ENCODE measurements at places on chromosomes 3 and 15. TPM values are rescaled to one million over a fixed set of nuclear protein-coding genes. Genes with fewer than 3 reads are reported as not detected.

The COL7A1 gene
- polyA plus RNA-seq, result 3.0 TPM

The SERINC4 gene
- polyA plus RNA-seq, result not detected

DNA sequence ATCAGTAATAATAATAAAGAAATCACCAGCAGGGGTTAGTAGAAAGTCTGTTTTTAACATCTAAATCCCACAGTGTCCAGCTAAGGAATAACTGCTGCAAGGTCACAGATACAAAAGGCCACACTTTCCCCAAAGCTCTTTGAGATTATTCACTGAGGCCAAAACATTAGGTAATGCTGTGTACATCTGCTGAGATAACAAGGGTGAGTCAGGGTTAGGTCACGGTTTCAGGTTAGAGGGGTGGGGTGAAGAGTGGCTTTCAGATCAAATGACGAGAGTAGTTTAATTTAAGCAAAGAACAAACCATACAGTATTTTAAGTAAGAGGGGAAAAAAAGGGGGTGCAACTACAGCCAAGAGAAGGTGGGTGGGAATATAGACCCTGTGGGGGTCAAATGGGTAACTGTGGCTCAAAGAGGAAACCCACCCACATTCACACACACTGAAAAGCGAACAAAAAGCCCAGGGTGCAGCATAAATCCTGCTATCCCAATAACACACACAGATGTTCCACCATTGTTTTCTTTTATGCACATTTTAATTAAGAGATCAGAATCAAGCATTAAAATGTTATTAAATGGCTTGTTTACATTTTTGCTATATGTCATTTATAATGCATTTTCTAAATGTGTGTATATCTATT lies 412.9 kb downstream of the TIGIT start:
- no peaks in the 10 kb centered on the region for H3K27me3 ChIP-seq
- H3K4me3 ChIP-seq, result no peak overlapping the region

DNA sequence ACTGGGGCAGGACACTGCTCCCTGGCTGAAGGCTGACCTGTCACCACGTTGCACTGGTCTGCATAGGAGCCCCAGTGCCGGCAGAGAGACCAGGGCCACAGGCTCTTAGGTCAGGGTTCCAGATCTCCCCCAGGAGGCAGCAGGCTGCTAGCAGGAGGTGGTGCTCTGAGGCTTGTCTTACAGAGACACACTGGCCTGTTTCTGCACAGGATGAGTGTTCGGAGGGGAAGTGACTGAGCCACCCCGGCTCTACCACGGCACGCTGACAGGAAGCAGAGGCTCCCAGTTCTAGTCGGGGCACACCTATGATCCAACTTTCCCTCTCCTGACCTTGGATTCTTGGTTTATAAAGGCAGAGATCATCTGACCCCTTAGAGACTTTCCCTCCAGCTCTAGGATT lies 8.6 kb downstream of the FBXL22 start:
- H3K27ac ChIP-seq, result no peak overlapping the region
- H3K4me3 ChIP-seq, result no peak overlapping the region
- peaks cover 31% of the 10 kb centered on the region for H3K27me3 ChIP-seq
- H3K4me1 ChIP-seq, result peaks cover 6% of the 10 kb centered on the region
- DNase-seq, result no peak

- DNase-seq, result no peak
- H3K36me3 ChIP-seq, result no peaks in the 10 kb centered on the region
- H3K4me1 ChIP-seq, result peaks cover 6% of the 10 kb centered on the region
- peak overlapping the region; percentile 64 for H3K4me3 ChIP-seq
- H3K27me3 ChIP-seq, result peaks cover 39% of the 10 kb centered on the region
Measured at GRCh38 chr3:46465196-46465520, 453 bp upstream of the LTF start.

The TMC3 gene
- 0.07 TPM for polyA plus RNA-seq

GRCh38 chr3:127992127-127992526 lies 60.1 kb upstream of the SEC61A1 start:
- H3K27me3 ChIP-seq, result peaks cover 7% of the 10 kb centered on the region
- DNase-seq, result no peak
- H3K27ac ChIP-seq, result no peak overlapping the region
- no peaks in the 10 kb centered on the region for H3K4me1 ChIP-seq
- H3K36me3 ChIP-seq, result no peaks in the 10 kb centered on the region
- H3K4me3 ChIP-seq, result no peak overlapping the region

The RBMS3 gene
- 4.4 TPM for polyA plus RNA-seq

All from GM23338 (cell line).